ENCODE measurements at places on chromosomes 1 and 21.

DNA sequence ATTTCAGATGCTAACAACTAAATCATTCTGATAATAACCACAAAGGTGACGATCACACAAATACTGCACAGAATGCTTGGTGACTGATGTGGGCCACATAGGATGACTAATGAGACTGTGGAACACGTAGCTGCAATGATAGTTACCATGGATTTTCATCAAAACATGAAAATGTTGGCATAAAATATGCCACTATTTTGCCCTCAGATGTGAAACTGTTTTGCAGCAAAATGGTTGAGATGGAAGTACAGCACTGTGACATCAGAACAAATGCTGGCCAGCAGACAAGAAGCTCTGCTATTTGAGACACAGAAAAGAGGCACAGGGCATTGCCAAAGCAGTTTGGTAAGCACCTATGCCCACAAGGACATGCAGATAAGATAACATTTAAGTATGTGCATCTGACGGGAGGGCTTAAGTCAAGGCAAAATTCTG lies 83.8 kb downstream of the NIBAN1 start:
- DNase-seq: no peak

GRCh38 chr21:39188521-39189139 lies 5.4 kb upstream of the PSMG1 start:
- DNase-seq: no peak

DNA sequence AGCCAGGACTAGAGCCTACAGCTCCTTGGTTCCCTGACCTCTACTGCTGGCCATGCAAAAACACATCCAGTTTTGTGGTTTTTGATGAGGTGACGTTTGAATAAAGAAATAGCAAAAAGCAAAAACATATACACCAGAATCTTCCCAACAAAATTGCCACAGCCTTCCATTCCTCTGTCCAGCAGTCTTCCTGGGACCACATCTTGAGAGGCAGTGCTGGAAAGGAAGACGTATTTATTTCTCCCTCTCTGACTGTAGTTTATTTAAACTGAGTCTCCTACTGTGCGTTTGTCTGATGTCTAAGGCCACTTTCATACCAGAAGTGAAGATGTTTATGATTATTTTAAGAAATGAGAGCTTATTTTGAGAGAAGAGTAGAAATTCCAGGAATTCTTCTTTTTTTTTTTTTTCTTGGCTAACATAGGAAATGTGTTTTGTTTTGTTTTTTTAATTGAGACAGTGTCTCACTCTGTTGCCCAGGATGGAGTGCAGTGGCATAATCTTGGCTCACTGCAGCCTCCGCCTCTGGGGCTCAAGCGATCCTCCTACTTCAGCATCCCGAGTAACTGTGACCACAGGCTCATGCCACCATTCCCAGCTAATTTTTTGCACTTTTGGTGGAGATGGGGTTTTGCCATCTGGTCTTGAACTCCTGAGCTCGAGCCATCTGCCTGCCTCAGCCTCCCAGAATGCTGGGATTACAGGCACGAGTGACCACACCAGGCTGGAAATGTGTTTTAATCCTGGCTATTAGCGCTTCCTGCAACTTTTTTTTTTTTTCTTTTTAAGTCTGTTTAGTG lies 118.5 kb downstream of the ITSN1 start:
- peak; percentile 72 for DNase-seq

- DNase-seq: no peak
Observed at GRCh38 chr1:232372431-232372830, 257.5 kb downstream of the SIPA1L2 start.

GRCh38 chr1:243851765-243852164 lies 1.7 kb upstream of the AKT3 start:
- no peak for DNase-seq

- no peak for DNase-seq
Observed at GRCh38 chr1:83760226-83761021, 238.5 kb downstream of the TTLL7 start.

Measured in fibroblast of skin of abdomen (primary cell).